Stimulated activated naive CD4-positive, alpha-beta T cell treated with Interleukin-2 at 50 U/mL for 16 hours (primary cell): ENCODE measurements at places on chromosomes 2 and 18.

- no peak for DNase-seq
These were observed 114.5 kb upstream of the STPG4 start for GRCh38 chr2:47269316-47270232.

- no peak for DNase-seq
These were observed 156.2 kb downstream of the MIB1 start for GRCh38 chr18:21896732-21897336.

DNA sequence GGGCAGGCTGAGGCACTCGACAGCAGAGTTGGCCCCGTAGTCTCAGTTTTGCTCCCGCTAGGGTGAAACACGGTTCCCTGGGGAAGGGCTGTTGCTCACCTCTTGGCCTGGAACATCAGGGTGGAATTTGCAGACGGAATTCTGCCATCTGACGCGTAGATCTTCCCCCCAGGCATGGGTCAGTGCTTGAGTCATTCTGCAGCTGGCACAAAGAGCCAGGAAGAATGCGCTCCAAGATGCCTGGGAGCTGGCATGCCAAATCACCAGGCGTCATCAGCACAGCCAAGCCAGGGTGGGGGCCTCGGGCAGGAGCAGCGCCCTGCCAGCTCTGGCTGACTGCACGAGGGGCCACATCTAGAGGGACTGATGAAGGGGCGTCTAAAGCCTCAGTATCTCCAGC is 42.7 kb downstream of the ODC1 start:
- no peak for DNase-seq

DNA sequence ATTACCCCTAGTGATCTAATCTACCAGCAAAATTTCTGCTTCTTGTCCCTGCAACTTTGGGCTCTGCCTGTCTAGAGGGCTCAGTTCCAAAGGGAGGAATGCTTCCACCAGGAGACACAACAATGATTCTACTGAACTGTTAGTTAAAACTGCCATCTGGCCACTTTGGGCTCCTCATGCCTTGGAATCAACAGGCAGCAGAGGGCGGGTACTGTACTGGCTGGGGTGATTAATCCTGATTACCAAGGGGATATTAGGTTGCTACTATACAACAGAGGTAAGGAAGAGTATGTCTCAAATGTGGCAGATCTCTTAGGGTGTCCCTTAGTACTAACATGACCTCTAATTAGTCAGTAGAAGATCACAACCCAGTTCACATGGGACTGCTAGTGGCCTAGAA is 21.4 kb downstream of the HADHA start:
- no peak for DNase-seq

GRCh38 chr2:42758751-42759150 is 5.2 kb downstream of the OXER1 start:
- DNase-seq, result no peak
